ENCODE measurements at places on chromosomes 16 and 17. TPM values are rescaled to one million over a fixed set of nuclear protein-coding genes. Genes with fewer than 3 reads are reported as not detected.

DNA sequence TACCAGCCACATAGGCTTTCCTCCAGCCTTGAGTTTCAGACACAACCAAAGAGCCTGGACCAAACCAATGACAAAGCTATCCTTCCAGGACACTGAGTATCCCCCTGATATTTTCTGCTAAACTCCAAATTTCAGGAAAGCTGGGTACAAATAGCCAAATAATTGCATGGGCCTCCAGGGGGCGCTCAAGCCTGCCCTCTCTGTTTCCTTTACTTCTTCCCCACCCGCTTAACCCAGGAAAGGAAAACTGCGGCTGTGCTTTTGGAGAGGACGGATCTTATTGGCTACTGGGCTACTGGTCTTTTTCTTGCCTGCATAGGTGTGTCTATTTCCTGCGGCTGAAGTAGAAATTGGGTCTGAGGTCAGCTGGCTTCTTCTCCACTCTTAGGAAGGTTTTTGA, 30.1 kb downstream of the GNGT2 start:
- peaks cover 4% of the 10 kb centered on the region for H3K27me3 ChIP-seq
- peaks cover 17% of the 10 kb centered on the region for H3K36me3 ChIP-seq
- peak; percentile 69 for DNase-seq
- peaks cover 11% of the 10 kb centered on the region for H3K4me1 ChIP-seq
- no peak overlapping the region for H3K4me3 ChIP-seq
- H3K27ac ChIP-seq: no peak overlapping the region

CCDC92B gene
- not detected for total RNA-seq

DNA sequence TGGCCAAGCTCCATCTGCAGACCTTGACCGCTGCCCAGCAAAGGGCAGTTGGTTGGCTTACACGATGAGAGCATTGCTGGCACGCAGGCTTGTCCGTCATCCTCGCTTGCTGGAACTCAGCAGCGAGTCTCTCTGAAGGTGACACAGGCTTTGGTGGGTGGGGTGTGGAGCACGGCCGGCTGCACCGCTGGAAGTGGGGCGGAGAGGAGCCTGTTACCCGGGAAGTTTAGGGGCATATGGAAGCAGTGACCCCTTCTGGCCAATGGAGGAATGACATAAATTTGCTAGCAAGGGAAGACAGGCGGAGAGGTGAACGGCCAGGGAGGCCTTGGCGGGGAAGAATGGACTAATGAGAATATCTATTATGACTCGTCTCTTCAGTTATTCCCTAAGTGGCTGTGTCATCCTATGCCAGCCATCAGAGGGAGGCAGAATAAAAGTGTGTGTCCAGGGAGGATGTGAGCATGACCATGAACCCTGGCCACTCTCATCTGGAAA, 65.9 kb upstream of the SDK2 start:
- H3K27me3 ChIP-seq: peaks cover 31% of the 10 kb centered on the region
- peak; percentile 76 for DNase-seq
- H3K27ac ChIP-seq: peak overlapping the region; percentile 41
- no peaks in the 10 kb centered on the region for H3K36me3 ChIP-seq
- H3K4me1 ChIP-seq: peaks cover 13% of the 10 kb centered on the region

CD300LB gene
- total RNA-seq: not detected

GRCh38 chr16:29023279-29024277, 38.7 kb downstream of the LAT start:
- DNase-seq: no peak
- H3K27me3 ChIP-seq: no peaks in the 10 kb centered on the region
- peaks cover 48% of the 10 kb centered on the region for H3K4me1 ChIP-seq
- H3K27ac ChIP-seq: peak overlapping the region; percentile 79

DNA sequence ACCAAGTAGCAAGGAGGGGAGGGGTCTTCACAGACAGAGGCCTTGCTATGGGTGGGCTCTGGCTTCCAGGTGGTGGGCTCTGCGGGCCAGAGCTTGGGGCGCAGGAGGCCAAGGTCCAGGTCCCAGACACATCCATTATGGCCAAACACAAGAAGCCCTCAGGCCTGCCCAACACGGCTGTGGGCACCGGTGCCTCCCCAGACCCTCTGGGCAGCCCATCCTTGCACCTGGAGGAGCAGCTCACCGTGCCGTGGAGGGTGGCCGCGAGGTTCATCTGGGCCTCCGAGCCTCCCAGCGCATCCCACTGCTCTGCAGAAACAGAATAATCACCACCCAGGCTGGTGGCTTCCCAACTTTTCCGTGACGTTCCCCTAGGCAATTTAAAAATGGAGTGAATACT, 55.9 kb downstream of the TBC1D16 start:
- H3K4me3 ChIP-seq: no peak overlapping the region
- H3K36me3 ChIP-seq: no peaks in the 10 kb centered on the region
- H3K27me3 ChIP-seq: no peaks in the 10 kb centered on the region
- no peaks in the 10 kb centered on the region for H3K4me1 ChIP-seq

PPP4C gene
- 161 TPM for total RNA-seq
